ENCODE measurements at places on chromosomes 6 and 20.

DNA sequence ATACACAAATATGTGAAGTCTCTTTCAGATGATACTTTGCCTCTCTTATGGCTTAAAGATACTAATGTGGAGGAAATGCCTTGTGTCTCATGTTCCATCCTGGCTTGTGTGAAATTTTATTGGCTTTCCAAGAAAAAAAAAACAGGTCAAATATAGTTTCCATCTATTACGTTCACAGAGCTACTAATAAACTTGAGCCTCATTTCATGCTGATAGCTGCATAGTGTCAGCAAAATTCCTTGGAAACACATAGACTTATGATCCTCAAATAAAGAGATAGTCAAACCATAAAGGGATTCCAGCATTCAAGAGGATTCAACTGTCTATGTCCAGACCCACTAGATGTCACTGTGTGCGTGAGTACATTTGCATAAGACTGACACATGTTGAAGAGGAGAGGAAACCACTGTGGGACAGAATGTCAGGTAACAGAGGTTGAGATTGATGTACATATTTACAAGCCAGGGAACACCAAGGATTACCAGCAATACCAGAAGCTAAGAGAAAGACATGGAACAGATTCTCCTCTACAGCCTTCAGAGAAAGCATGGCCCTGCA, 266.6 kb downstream of the COL12A1 start:
- no peak for DNase-seq

- DNase-seq: no peak
These were observed 217.5 kb downstream of the TENT5A start for GRCh38 chr6:81534934-81535465.

GRCh38 chr6:6191476-6191875, 129.0 kb downstream of the F13A1 start:
- no peak for DNase-seq

- no peak for DNase-seq
These were observed 34.0 kb downstream of the KIF25 start for GRCh38 chr6:168031411-168031971.
